ENCODE measurements at places on chromosomes 7 and 10. TPM values are rescaled to one million over a fixed set of nuclear protein-coding genes. Genes with fewer than 3 reads are reported as not detected.

GRCh38 chr10:104406715-104407650 is 53.4 kb downstream of the CFAP58 start:
- no peaks in the 10 kb centered on the region for H3K27me3 ChIP-seq
- no peak overlapping the region for H3K27ac ChIP-seq
- DNase-seq, result no peak
- H3K36me3 ChIP-seq, result no peaks in the 10 kb centered on the region
- H3K4me3 ChIP-seq, result no peak overlapping the region

Gene FAM25A
- total RNA-seq, result not detected

DNA sequence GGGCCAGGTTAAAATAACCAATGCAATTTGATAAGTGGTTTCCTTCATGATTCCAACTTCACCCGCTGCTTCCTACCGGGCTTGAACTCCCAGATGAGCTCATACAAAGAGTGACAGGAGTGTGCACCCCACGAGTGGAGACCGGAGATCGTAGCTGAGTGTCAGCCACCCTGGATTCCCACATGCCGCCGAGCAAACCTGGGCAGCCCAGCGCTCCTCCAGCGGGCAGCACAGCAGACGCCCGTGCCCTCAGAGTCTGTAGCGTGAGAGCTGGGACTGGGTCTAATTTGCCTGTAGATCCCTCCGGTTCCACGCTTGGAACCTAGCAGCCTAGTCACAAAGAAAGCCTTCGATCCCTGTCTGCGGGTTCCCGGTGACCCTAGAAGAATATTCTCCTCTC is 476.1 kb upstream of the MGMT start:
- no peaks in the 10 kb centered on the region for H3K27me3 ChIP-seq
- no peak for DNase-seq
- H3K36me3 ChIP-seq, result no peaks in the 10 kb centered on the region
- H3K4me3 ChIP-seq, result no peak overlapping the region
- H3K4me1 ChIP-seq, result no peaks in the 10 kb centered on the region
- H3K27ac ChIP-seq, result no peak overlapping the region

Gene PDIA4
- total RNA-seq, result 192 TPM

Gene COL1A2
- 2.6 TPM for total RNA-seq

GRCh38 chr10:102660888-102661657 is 16.8 kb downstream of the TRIM8 start:
- H3K27ac ChIP-seq, result no peak overlapping the region
- no peak for DNase-seq
- H3K36me3 ChIP-seq, result peaks cover under 1% of the 10 kb centered on the region
- no peaks in the 10 kb centered on the region for H3K4me1 ChIP-seq

Gene OPN4
- not detected for total RNA-seq

GRCh38 chr7:148535217-148535616 is 55.3 kb upstream of the C7orf33 start:
- no peaks in the 10 kb centered on the region for H3K27me3 ChIP-seq
- no peak for DNase-seq
- H3K4me1 ChIP-seq, result no peaks in the 10 kb centered on the region
- no peak overlapping the region for H3K27ac ChIP-seq
- H3K36me3 ChIP-seq, result no peaks in the 10 kb centered on the region

GRCh38 chr10:49601857-49602256 is 8.3 kb upstream of the SLC18A3 start:
- no peak for DNase-seq
- no peak overlapping the region for H3K4me3 ChIP-seq
- no peak overlapping the region for H3K27ac ChIP-seq

Gene TSPAN33
- total RNA-seq, result 4.5 TPM

GRCh38 chr7:128030263-128030653 is 979 bp downstream of the LRRC4 start:
- no peak overlapping the region for H3K4me3 ChIP-seq
- no peaks in the 10 kb centered on the region for H3K27me3 ChIP-seq
- H3K36me3 ChIP-seq, result 0 out of 2 replicates have a peak, but pooled peaks cover 2% of the 10 kb centered on the region
- no peak for DNase-seq

GRCh38 chr7:12768948-12769347 is 81.5 kb downstream of the ARL4A start:
- no peak overlapping the region for H3K27ac ChIP-seq
- no peak overlapping the region for H3K4me3 ChIP-seq
- no peaks in the 10 kb centered on the region for H3K36me3 ChIP-seq
- DNase-seq, result no peak
- H3K27me3 ChIP-seq, result no peaks in the 10 kb centered on the region
- 0 out of 2 replicates have a peak, but pooled peaks cover 3% of the 10 kb centered on the region for H3K4me1 ChIP-seq

Gene TMEM130
- total RNA-seq, result not detected

Gene PTPN20
- total RNA-seq, result not detected

DNA sequence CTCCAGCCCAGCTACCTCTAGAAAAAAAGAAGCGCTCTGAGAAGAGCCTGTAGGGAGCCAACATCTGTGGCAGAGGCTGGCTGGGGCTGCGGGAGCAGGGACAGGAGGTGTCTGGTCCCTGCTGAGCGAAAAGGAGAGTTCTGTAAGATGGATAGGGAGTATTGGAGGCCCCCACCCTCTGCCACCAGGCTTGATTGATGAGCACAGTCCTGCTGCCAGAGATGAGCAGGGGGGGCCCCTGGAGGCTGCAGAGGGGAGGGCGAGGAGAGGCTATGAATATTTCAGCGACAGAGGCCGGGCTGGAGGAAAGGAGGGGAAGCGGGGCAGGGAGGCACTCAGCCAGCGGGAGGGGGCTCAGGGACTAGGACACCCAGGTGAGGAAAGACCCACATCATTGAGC is 44.5 kb upstream of the HSPB1 start:
- DNase-seq, result peak; percentile 42
- H3K27me3 ChIP-seq, result no peaks in the 10 kb centered on the region
- no peak overlapping the region for H3K4me3 ChIP-seq
- H3K36me3 ChIP-seq, result no peaks in the 10 kb centered on the region
- no peak overlapping the region for H3K27ac ChIP-seq
